ENCODE measurements at places on chromosomes 2 and 18. TPM values are rescaled to one million over a fixed set of nuclear protein-coding genes. Genes with fewer than 3 reads are reported as not detected.

Gene SH3BP4
- total RNA-seq = 49.7 TPM

Gene FTCDNL1
- total RNA-seq = 1.5 TPM

Gene KCNF1
- not detected for total RNA-seq

Gene MDH1B
- total RNA-seq = 0.81 TPM

Gene HRH4
- under 0.01 TPM for total RNA-seq

Gene ABCG5
- total RNA-seq = not detected

Gene NTSR2
- total RNA-seq = not detected

Gene KIAA2012
- total RNA-seq = not detected

Gene TOGARAM2
- under 0.01 TPM for total RNA-seq

Gene LRP2
- total RNA-seq = 0.41 TPM

Gene TMEM169
- total RNA-seq = 0.36 TPM

Gene REL
- 6.5 TPM for total RNA-seq

Gene CYP27A1
- total RNA-seq = 10.5 TPM

Gene STEAP3
- total RNA-seq = 50.9 TPM

Gene IGFBP5
- total RNA-seq = 334 TPM

Gene EML6
- 0.49 TPM for total RNA-seq

Gene KYNU
- total RNA-seq = 1.3 TPM

Gene IL37
- not detected for total RNA-seq

Gene MYO3B
- 0.33 TPM for total RNA-seq

Gene ALKAL2
- total RNA-seq = 1.3 TPM

Gene THSD7B
- not detected for total RNA-seq

Gene AQP12B
- total RNA-seq = not detected

Gene PAIP2B
- 1.6 TPM for total RNA-seq

Gene CCDC121
- 7.0 TPM for total RNA-seq

Gene VRK2
- 47.1 TPM for total RNA-seq

Gene RUFY4
- total RNA-seq = not detected

Gene CENPA
- not detected for total RNA-seq

Gene TRABD2A
- total RNA-seq = 0.33 TPM

Gene TNFAIP6
- total RNA-seq = 51.9 TPM

Gene GRP
- not detected for total RNA-seq

Gene DNPEP
- 55.0 TPM for total RNA-seq

Gene PCARE
- total RNA-seq = under 0.01 TPM

Gene PHLPP1
- total RNA-seq = 14.1 TPM

Gene MEIS1
- total RNA-seq = 78.2 TPM

Gene CAPN14
- total RNA-seq = 0.16 TPM
